ENCODE measurements at places on chromosomes 7 and 10. TPM values are rescaled to one million over a fixed set of nuclear protein-coding genes. Genes with fewer than 3 reads are reported as not detected.
A peak's percentile ranks its signal among the peaks of the same experiment; 100 is the strongest.

- no peak for DNase-seq
- peaks cover 90% of the 10 kb centered on the region for H3K4me1 ChIP-seq
- H3K27ac ChIP-seq, result peak overlapping the region; percentile 96
- no peaks in the 10 kb centered on the region for H3K27me3 ChIP-seq
- H3K4me3 ChIP-seq, result peak overlapping the region; percentile 83
- peaks cover 49% of the 10 kb centered on the region for H3K36me3 ChIP-seq
Observed at GRCh38 chr10:79349072-79349491, 1.8 kb downstream of the PPIF start.

- no peaks in the 10 kb centered on the region for H3K36me3 ChIP-seq
- H3K27me3 ChIP-seq, result peaks cover 46% of the 10 kb centered on the region
- H3K27ac ChIP-seq, result no peak overlapping the region
- no peak for DNase-seq
- no peak overlapping the region for H3K4me3 ChIP-seq
Observed at GRCh38 chr7:100968650-100969049, 715 bp upstream of the MUC12 start.

The UCMA gene
- not detected for polyA plus RNA-seq

DNA sequence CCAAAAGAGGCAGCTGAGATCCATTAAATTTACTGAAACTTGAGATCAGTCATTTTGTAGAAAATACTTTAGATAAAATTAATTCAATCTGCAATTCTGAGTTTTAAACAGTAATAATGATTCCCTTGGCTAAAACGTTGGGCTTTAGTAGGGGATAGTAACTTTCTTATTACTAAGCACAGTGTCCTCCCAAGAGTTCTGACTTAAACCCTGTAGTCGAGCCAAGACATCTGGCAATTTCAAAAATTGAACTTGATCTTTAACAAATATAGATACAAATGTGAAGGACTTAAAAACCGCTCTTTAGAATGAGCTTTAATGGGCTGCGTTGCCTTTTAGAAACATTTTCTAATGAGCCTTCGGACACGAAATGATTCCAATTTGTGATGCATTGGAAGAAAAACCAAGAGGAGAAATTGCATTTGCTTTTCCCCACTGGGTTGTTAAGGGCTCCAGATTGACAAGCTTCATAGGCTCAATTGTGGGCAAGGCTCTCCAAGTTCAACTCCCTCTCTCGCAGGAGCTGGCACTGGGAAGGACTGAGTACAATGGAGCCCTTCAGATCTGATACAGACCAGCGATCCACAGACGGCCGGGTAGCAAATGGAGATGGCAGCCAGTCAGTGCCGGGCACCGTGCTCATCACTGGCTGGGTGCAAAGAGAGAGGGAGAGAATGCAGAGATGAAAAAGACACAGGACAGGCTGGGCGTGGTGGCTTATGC, 921.3 kb upstream of the AUTS2 start:
- no peaks in the 10 kb centered on the region for H3K4me1 ChIP-seq
- H3K4me3 ChIP-seq, result no peak overlapping the region
- H3K36me3 ChIP-seq, result no peaks in the 10 kb centered on the region
- no peak overlapping the region for H3K27ac ChIP-seq
- H3K27me3 ChIP-seq, result no peaks in the 10 kb centered on the region

GRCh38 chr7:129341816-129342806, 92.1 kb upstream of the STRIP2 start:
- DNase-seq, result no peak
- no peak overlapping the region for H3K4me3 ChIP-seq

The MSS51 gene
- 4.9 TPM for polyA plus RNA-seq

The FAM237B gene
- not detected for polyA plus RNA-seq

The GBX1 gene
- polyA plus RNA-seq, result not detected

The TLX1 gene
- polyA plus RNA-seq, result not detected

- no peak overlapping the region for H3K4me3 ChIP-seq
- H3K27ac ChIP-seq, result no peak overlapping the region
- DNase-seq, result no peak
- no peaks in the 10 kb centered on the region for H3K27me3 ChIP-seq
- peaks cover 43% of the 10 kb centered on the region for H3K36me3 ChIP-seq
- H3K4me1 ChIP-seq, result no peaks in the 10 kb centered on the region
Observed at GRCh38 chr7:149021725-149022062, 6.6 kb downstream of the PDIA4 start.

The HIP1 gene
- polyA plus RNA-seq, result 12.2 TPM

The TMEM225B gene
- 0.20 TPM for polyA plus RNA-seq

DNA sequence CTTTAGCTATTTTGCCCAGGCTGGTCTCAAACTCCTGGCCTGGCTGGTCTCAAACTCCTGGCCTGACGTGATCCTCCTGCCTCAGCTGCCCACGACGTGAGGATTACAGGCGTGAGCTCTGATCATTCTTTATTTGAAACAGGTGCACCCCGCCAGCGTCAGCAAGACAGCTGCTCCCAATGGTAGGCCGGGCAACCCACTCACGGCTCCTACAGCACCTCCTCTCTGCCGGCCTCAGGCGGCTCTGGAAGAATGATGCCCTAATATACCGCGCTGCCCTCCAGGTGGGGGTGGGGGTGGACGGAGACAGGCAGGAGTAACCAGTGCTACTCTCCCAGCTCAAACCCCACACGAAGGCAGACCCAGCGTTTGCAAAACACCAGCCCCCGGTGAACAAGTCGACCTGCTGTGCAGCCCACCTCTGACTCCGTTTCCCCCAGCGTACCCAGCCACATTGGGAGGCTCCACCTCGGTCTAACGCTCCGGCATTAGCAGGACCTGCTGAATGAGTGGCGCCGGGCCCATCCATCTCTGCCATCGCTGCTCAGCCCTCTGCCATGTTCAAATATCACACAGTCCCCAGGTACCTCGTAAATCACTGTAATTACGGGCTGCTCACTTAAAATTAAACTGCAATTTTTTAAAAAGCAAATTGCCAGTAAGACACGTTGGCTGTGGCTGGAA, 148.6 kb downstream of the ELFN1 start:
- no peak overlapping the region for H3K27ac ChIP-seq
- no peaks in the 10 kb centered on the region for H3K27me3 ChIP-seq
- peaks cover 5% of the 10 kb centered on the region for H3K36me3 ChIP-seq
- H3K4me1 ChIP-seq, result peaks cover 3% of the 10 kb centered on the region

DNA sequence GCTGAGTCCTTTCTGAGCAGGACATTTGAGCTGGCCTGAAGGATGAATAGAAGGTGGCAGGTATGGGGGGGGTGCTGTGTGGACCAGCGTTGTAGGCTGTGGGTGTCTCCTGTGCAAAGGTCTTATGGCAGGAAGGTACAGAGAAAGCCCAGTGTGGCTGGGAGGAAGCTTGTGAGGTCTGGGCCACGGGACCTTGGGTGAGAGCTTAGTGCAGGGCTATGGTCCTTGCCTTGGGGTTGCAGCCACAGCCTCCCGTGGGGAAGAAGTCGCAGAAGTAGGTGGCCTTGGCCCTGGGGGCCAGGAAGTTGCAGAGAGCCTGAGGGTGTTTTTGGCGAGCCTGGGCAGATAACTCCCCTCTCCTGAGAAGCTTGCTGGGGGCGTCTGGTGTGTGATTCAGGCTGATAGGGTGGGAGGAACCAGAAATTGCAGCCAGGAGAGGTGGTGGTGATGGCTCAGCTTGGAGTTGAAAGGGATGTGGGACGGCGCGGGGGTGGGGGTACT, 172.0 kb upstream of the TNRC18 start:
- no peaks in the 10 kb centered on the region for H3K27me3 ChIP-seq
- peak overlapping the region; percentile 6 for H3K4me3 ChIP-seq
- H3K36me3 ChIP-seq, result no peaks in the 10 kb centered on the region
- no peak for DNase-seq

The TAS2R40 gene
- polyA plus RNA-seq, result 0.54 TPM

- H3K27me3 ChIP-seq, result peaks cover 35% of the 10 kb centered on the region
- DNase-seq, result no peak
- no peaks in the 10 kb centered on the region for H3K4me1 ChIP-seq
- no peaks in the 10 kb centered on the region for H3K36me3 ChIP-seq
- no peak within 1 kb of the TSS for H3K4me3 ChIP-seq
Observed at GRCh38 chr10:122454603-122455080, at the start of gene ARMS2. Gene ARMS2 (plus strand): TSS chr10:122454653. CDS start chr10:122454728, 75 bp downstream.

The SLC39A12 gene
- not detected for polyA plus RNA-seq

The VTI1A gene
- polyA plus RNA-seq, result 23.6 TPM

The PLEKHS1 gene
- polyA plus RNA-seq, result not detected
